ENCODE measurements at places on chromosomes 13 and 19. TPM values are rescaled to one million over a fixed set of nuclear protein-coding genes. Genes with fewer than 3 reads are reported as not detected.
A peak's percentile ranks its signal among the peaks of the same experiment; 100 is the strongest.

CRX gene
- 10.2 TPM for total RNA-seq

FCAR gene
- total RNA-seq, result not detected

TUBB4A gene
- total RNA-seq, result 7.5 TPM

IFNL1 gene
- not detected for total RNA-seq

URAD gene
- total RNA-seq, result not detected

ZNF730 gene
- total RNA-seq, result 84.7 TPM

- no peak for DNase-seq
Observed at GRCh38 chr13:85590231-85590931, 208.8 kb downstream of the SLITRK6 start.

DNA sequence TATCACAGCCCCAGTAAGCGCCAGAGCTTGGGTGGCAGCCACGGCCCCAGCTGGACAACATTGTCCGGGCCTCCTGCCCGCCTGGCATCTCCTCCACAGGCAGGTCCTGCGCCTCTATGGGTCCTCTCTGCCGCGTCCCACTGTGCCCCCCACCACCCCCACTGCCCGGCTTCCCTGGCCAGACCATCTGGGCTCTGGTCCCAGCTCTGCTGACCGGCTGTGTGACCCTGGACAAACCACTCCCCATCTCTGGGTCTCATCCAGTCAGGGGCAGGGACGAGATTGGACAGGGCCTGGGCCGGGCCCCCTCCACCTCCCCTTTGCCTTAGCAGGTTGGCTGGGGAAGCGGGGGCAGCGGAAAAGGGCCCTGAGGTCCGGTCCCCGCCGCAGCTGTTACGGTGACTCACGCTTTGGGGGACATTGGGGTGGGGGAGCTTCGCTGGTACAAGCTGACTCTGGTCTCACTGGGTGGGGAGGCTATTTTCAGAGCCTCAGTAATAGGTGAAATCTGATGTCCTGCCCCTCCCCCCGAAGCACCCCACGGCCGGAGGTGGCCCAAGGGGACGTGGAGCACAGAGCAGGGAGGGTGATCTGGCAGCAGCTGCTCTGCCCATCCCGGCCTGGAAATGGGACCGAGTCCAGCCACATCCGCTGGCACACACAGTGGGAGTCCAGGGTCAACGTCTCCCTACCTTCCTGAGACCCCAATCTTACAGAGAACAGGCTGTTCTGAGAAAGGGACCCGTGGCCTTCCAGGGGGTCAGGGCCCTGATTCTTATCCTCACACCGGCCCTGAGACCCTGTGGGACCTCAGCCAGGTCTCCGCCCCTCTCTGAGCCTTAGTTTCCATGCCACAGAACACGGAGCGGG is 9.1 kb downstream of the NFIC start:
- peak; percentile 27 for DNase-seq

- DNase-seq, result no peak
Observed at GRCh38 chr19:2248136-2249009, 750 bp upstream of the AMH start.

DNA sequence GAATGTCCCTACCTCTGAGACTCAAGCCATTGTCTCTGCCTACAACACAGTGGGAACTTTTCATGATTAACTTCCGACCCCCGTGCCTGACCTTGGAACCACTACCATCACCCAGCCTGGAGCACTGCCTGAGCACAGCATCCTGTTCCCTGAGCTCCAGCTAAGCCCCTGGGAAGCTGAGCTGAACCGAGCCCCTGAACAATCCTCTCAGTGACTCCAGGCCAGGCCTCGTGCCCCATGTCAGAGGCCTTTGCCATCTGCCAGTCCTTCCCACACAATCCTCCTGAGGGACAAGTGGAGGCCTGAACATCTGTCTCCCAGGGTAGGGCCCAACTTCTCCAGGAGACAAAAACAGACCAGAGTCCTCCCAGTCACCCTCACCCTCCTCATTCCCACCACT is 17.5 kb downstream of the CEACAM3 start:
- no peak for DNase-seq

DNA sequence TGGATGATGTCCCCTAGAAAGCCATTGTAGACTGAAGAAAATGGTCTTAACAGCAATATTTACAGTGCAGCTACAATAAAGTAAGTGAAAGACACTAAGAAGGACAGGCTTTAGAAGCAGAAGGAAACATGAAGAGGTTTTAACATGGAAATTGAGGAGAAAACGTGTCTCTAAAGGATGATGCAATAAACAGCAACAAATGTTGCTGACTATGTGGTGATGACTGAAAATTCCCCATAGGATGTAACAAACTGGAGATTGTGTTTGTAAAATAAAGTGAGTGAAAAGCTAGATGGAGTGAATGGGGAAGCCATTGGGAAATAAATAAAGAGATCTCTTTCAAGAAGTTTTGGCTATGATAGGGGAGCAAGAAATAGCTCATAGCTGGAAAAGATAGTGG is 186.7 kb upstream of the IPO5 start:
- no peak for DNase-seq

DNA sequence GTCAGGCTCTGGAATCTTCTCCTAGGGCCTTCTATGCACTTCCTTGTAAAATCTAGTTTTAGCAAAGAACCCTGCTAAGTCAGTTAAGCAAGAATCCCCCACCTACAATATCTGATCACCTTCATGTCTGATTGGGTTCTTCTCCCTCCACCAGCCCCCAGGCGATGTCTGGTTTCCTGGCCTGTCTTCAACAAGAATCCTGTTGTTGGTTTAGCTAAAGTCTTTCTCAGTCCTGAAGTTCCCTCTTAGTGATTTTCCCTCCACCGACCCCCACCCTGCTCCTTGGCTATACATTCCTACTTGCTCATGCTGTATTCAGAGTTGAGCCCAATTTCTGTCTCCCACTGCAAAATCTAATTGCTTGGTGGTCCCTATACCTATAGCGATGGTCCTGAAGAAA is 35.2 kb upstream of the SLC46A3 start:
- peak; percentile 56 for DNase-seq

DNA sequence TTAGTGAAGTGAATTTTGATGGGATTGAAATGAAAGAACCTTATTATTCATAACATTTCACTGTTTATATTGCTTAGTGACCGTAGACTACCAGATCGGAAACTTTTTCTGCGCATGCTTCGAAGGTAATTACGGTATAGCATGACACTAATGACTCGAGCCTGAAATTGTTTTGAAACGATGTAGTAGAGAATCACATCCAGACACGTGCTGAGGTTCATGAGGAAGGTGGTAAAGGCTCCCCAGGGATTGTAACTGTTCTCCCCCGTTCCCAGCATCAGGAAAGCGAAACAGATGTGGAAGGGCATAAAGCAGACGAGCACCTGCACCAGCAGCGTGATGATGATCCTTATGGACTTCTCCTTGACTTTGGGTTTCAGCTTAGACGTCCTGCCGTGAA is 3.3 kb downstream of the GPR18 start:
- DNase-seq, result no peak

- DNase-seq, result peak; percentile 97
Observed at GRCh38 chr19:15551293-15552004, 43.1 kb downstream of the CYP4F22 start.

DNA sequence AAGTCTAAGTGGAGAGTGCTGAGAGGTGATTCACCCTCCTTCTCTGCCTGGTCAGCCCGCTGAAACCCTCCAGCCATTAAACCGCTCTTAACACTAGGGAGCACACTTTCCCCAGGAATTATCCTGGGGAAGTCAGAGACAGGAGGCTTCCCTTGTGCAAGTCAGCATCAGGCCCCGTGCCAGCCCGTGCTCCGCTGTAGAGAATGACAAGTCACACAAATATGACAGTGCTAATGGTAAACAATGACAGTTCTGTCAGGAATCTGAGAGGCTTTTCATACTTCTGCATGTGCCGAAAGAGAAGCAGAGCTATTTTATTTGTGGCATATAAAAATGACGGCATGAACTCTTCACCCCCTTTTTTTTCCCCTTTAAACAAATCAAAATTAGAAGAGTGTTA is 816.9 kb upstream of the SLC10A2 start:
- peak; percentile 90 for DNase-seq

GRCh38 chr19:33752018-33752800 is 44.5 kb upstream of the KCTD15 start:
- DNase-seq, result no peak

- no peak for DNase-seq
Observed at GRCh38 chr19:42038666-42039065, 31.3 kb downstream of the GRIK5 start.

DNA sequence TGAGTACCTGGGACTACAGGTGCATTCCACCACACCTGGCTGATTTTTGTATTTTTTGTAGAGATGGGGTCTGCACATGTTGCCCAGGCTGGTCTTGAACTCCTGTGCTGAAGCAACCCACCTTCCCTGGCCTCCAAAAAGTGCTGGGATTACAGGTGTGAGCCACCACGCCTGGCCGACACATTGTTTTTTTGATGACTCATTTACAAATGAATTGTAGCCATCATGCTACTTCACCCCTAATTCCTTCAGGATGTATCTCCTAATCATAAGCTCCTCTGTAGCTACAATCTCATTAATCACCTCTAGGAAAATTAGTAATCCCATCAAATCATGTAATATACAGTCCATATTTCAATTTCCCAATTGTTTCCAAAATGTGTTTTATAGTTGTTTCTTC is 17.9 kb downstream of the RELB start:
- DNase-seq, result no peak
